HTR-8/SVneo (cell line): ENCODE measurements at places on chromosomes 3 and 15.

- no peak for DNase-seq
Observed at GRCh38 chr15:91456251-91456718, 356.2 kb downstream of the SV2B start.

DNA sequence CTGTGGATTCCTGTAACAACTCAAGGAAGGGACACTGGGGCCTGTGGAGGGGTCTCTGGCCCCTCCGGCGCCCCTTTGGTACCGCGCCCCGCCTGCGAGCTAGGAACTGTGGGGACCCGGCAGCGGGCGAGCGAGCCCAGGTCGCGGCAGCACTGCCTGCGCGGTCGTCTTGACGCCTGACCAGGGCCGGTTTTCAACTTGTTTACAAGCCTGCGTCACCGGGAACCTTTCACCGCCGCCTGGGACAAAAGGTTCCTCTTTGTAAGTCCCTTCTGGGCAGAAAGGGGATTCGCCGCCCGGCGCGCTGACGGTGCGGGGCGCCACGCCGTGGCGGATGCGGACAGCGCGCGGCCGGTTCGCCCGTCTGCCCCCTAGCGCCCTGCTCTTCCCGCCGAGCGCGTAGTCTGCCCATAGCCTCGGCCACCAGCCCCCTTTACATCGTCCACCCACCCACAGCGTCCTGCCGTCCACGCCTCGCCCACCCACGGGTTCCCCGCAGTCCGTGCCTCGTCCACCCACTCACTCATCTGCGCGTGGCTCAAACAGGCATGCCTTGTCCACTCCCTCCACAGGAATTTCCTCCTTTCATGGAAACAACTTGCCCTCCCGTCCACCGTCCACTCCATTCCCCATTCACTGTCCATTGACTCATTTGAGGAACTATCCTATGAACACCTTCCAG is 5.5 kb upstream of the CFAP100 start:
- peak; percentile 72 for DNase-seq

DNA sequence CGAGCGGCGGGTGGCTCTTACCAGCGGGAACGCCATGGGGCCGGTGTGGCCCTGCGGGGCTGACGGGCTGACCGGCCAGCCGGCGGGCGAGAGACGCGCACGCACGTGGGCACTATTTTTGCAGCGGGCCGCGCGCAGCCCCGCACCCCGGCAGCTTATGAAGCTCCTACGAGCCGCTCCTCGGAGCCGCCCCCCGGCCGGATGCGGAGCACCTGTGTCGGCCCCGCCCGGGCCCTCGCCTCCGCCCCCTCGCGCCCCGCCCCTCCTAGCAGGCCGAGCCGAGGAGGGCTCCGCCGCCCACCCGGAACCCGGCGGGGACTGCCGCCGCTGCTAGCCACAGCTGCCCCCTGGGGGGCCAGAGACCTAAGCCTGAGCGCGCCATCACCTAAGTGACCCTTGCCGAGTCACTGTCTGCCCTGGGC is 683 bp upstream of the CPEB1 start:
- DNase-seq = peak; percentile 45

DNA sequence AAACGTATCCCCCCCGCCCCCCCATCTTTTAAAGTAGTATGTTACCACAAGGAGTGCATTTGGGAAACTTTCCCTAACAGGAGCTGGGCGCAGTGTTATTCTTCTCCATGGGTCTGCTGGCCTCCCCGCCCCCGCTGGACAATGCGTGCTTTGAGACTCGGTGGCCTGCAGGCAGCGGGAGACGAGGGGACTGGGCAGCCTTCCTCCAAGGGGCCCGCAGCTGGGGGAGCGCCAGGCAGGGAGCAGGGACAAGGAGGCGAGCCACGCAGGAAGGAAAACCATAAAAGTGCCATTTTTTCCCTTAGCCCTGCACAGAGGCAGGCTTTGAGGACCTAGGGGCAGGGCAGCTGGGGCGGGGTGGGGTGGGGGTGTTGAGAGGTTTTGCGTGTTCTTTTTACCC is 14.1 kb downstream of the SOX2 start:
- no peak for DNase-seq

DNA sequence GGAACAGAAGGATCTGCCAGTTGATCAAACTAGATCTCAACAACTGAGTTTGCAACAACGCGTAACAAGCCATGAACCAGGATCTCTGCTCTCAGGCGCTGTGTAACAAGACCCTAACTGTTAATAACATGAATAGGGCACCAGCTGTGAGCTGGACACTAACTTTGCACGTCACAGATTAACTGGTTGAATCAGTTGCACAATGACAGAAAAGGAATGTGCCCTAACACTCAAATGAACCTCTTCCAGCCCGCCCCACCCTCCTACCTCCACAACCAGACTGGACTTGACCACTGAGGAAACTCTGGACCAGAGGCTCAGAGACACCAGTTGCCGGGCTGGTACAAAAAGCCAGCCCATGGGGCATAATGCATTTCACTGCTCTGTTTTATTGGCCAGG is 34.3 kb downstream of the MCF2L2 start:
- no peak for DNase-seq

DNA sequence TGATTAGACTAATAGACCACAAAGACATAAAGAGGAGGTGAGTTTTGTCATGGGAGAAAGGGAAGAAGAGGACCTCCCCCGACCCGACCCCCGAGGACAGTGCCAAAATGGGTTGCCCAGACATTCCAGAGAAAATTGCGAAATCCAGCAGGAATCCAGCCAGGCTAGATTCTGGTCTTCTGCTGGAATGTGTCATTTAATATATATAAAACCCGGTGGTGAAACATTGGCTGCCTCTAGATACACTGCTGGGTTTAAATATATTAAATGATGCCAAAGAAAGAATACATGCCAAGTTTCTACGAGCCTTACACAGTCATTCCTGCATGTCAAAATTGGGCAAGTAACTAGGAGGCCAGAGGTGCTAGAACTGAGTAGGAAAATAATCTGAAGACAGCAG is 45.3 kb upstream of the SPESP1 start:
- peak; percentile 70 for DNase-seq

DNA sequence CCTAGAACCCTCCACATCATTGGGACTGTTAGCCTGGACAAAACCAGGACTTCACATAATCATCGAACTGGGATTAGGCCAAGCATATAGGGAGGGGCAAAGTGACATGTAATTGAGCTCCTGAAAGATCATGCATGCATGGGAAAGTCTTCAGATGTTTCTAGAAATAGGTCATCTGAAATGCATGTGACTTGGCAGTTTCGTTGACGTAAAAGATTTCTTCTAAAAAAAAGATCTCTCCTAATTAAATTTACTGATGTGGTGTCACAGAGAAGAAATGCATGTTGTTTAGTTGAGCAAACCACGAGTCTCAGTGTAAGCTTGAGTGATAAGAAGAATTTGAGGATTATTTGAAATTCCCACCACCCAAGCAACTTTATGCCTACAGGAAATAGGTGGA is 70.0 kb upstream of the LIMD1 start:
- DNase-seq = no peak

GRCh38 chr15:74362482-74362881 is 5.0 kb downstream of the CYP11A1 start:
- DNase-seq = no peak

DNA sequence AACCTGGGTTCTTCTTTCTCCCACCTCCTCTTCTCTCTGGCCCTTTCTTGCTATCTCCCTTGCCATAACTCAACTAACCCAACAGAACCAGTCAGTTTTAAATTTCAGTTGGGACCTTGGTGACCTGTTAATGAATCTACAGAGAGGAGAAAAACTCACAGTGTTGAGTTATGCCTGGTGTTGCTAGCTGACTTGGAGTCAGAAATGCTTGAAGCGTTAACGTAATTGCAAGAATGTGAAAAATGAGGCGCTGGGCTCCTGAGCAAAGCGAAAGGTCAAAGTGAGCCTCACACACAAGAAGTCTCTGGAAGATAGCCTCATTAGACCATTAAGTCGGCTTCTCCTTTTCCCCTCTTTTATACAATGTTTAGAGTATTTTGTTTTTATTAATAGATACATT is 18.4 kb downstream of the MEIS2 start:
- no peak for DNase-seq

DNA sequence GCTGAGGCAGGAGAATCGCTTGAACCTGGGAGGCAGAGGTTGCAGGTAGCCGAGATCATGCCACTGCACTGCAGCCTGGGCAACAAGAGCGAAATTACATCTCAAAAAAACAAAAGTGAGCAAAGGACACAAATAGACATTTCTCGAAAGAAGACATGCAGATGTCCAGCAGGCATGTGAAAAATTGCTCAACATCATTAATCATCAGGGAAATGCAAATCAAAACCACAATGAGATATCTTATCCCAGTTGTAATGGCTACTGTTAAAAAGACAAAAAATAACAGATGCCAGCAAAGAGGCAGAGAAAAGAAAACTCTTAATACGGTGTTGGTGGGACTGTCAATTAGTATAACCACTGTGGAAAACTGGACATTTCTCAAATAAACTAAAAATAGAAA is 20.9 kb downstream of the ASB7 start:
- no peak for DNase-seq

- DNase-seq = no peak
Observed at GRCh38 chr3:12228461-12228860, 60.4 kb upstream of the PPARG start.

- no peak for DNase-seq
Observed at GRCh38 chr15:52803467-52804306, 13.6 kb upstream of the ONECUT1 start.

GRCh38 chr15:53115563-53115962 is 325.4 kb upstream of the ONECUT1 start:
- DNase-seq = no peak

DNA sequence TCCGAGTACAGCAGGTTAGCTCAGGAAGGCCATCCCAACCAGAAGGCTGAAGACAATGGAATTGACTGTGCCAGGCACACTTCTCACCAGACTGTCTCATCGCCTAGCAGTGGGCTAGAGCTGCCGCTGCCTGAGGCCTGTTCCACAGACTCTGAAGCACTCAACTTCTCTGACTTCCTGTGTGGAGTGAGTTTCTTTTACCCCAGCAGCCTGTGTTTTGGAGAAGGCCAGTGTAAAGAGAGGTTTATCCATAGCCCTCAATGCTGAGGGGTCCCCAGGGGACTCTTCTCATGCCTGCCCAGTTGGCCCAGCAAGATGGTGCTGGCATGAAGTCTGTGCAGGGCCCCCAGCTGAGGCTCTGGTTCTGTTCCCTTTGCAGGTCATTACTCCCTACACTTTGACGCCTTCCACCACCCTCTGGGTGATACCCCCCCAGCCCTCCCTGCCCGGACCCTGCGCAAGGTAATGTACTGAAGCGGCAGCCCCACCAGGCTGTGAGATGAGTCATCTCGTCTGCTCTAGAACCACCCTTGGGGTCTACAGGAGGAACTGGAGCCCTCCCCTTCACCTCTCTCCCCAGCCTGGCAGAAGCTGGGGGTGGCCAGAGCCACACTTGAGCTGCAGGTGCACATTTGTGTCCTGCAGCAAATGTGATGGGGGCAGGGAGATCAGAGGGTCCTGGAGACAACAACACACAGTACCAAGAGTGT is 5.2 kb upstream of the MANF start:
- DNase-seq = no peak

DNA sequence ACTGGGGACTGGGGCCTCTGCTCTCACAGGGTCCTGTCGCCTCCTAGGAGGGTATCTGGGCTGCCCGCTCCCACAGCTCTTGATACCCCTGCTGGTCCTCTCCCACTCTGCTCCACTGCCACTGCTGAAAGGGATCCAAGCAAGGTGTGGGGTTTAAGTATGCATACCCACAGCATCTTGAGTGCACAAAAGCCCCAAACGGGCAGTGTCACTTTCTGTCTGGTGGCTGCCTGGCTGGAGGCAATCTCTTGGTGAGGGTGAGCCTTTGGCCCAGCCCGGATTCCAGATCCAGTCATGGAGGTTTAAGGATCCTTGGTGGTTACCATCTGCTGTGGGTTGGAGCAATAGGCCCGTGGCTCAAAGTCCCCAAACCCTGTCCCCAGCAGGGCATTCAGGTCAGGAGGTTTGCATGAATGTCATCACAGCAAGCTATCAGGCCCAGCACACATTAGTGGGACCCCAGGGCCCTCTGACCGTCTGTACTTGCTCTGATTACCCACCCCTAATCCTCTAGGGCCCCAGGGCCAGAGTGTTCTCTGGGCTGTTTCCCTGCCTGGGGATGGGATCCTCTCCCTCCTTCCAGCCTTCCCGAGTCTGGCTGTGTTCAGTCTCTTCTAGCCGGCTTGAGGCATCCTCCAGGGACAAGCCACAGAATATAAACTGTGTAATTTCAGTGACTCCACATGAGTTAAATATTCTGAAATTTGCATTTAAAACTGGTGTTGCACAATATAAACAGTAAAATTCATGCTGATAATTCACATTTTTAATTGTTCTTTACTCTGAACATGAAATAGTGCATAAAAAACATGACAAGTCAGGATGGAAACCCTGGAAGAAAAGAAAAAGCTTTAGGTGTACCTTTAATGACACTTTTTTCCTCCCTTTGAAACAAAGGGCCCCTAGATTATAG is 4.9 kb upstream of the TJP1 start:
- DNase-seq = no peak

- peak; percentile 52 for DNase-seq
Observed at GRCh38 chr3:128378631-128379347, 87.9 kb downstream of the DNAJB8 start.

- no peak for DNase-seq
Observed at GRCh38 chr3:60580809-60581208, 670.4 kb downstream of the FHIT start.

DNA sequence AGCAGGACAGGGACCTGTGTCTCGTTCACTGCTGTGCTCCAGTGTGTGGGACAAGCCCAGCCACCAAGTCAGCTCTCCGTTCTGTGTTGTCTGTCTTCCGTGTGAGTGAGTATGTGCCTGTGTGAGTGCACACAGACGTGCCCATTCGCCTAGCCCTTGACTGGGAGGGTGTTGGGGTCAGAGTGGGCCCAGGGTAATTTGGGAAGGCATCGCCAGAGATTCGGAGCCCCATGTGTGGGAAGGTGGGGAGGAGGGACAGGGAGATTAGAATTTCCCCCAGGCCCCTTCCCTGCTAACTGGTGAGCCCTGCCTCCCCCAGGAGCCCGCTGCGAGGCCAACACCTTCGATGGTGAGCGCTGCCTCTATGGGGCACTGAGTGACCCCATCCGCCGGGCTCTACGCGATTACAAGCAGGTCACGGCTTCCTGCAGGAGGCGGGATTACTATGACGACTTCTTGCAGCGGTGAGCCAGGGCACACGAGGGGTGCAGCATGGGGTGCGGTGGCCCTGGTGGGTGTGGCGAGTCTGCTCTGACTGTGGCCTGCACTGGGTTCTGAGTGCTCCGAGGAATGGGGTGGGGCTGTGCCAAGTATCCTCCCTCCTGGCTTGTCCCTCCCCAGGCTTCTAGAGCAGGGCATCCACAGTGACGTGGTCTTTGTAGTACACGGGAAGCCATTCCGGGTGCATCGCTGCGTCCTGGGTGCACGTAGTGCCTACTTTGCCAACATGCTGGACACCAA is 3.1 kb downstream of the ABTB1 start:
- DNase-seq = no peak

GRCh38 chr15:63374686-63375520 is 6.7 kb downstream of the CA12 start:
- DNase-seq = peak; percentile 27

- no peak for DNase-seq
Observed at GRCh38 chr15:25703726-25704125, 159.4 kb downstream of the ATP10A start.

DNA sequence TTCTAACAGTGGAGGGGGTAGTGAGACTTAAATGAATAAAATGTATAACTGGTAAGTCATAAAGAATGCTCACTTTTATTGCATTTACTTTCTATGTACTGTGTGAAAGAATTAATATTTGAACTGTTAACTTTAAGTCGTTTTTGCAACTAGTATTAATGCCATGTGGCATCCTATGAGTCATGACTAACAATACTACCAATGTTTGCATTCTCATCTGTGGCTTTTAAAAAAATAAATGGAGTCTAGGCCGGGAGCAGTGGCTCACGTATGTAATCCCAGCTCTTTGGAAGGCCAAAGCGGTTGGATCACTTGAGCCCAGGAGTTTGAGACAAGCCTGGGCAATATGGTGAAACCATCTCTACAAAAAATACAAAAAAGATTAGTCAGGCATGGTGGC is 5.2 kb downstream of the C3orf49 start:
- no peak for DNase-seq
